Cardiac fibroblast (primary cell): ENCODE measurements at places on chromosomes 16 and 17.
A peak's percentile ranks its signal among the peaks of the same experiment; 100 is the strongest.

DNA sequence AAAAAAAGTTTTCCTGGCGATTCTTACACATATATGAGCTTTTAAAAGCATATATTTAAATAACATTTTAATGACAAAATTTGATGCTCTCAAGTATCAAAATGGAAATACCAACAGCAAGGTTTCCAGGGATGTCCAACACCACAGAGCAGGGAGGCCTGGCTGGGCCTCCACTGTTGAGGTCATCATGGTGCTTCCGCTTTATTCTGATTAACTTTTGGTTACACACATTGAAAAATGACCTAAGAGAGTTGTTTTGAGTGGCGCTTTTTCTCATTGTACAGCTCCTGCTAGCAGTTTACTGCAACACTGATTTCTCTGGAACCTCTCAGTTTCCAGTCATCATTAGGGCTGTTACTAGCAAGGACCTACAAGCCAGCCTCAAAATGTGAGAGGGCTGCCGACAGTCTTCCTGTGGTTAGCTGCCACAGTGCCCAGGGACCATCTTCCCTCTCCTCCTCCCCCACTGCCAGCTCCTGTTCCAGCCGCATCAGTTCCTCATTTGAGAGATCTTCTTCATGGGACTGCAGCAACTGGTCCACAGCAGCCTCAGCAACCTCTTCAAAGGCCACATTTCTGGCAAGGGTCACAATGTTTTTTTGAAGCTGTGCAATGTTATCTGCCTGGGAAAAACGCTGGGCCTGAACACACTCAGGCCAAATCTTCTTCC lies 21.3 kb downstream of the DEF8 start:
- no peak for DNase-seq

DNA sequence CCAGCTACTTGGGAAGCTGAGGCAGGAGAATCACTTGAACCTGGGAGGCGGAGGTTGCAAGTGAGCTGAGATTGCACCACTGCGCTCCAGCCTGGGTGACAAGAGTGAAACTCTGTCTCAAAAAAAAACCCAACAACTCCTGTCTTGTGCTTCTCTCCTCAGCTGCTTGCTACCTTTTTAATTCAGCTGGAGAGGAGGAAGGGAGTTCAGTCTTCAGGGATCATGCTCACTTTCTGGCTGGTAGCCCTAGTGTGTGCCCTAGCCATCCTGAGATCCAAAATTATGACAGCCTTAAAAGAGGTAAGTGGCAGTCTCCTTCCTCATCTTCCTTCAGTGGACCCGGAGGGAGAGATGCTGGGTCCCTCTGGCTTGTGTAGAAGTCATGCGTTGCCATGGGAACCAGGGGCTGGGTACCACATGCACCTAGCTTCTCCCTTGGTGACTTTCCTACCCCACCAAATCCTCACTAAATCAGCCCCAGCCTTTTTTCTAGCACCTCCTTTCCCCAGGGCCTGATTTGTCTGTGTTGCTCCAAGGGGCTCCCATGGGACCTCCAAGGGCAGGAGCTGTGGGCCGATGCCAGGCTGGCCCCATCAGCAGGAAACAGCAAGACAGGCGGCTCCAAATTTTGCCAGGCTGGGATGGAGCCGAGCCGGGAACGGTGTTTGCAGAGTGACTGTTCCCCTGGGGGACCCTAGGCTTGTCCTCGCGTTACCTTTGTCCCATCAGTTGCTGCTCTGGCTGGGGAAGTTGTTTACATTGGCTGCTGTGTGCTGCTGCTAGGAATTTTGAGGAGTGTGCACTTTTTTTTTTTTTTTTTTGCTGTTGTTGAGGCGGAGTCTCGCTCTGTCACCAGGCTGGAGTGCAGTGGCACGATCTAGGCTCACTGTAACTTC lies 65.2 kb downstream of the ABCC1 start:
- peak; percentile 72 for DNase-seq

- peak; percentile 42 for DNase-seq
Observed at GRCh38 chr17:42118545-42118944, 2.6 kb downstream of the KAT2A start.

- peak; percentile 84 for DNase-seq
Observed at GRCh38 chr17:49567871-49568694, 7.6 kb upstream of the NXPH3 start.

DNA sequence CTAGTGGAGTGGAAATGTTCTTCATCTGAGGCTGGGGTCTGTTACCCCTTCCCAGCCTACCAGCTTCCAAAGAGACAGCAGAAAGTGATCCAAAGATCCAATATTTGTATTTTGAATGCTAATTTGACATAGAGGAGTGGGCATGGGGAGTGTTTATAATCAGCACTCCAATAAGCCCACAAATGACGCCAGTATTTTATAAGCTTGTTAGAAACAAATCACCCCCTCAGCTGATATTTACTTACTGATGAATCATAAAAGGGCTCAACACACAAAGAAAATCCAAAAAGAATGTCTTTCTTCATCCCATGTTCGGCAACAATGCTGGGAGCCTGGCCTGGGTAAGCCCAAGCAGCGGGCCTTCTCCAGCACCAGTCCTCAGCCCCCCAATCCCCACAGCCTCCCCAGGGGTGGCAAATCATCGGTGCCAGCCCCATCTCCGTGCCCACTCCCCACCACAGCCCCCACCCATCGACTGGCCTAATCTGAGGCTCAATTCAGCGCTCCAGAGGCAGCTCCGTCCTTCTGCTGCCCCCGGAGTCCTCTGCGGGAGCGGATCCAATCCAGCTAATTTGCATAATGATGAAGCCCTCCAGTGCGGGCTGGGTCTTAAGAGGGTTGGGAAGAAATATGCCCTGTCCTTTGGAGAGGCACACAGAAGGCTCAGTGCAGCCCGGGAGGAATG lies 169.5 kb downstream of the C16orf78 start:
- DNase-seq: no peak

- DNase-seq: peak; percentile 22
Observed at GRCh38 chr17:31877911-31878702, 19.1 kb upstream of the COPRS start.
